ENCODE measurements at places on chromosomes 3 and 15.

GRCh38 chr15:96692826-96693225 is 362.3 kb downstream of the NR2F2 start:
- DNase-seq = no peak

DNA sequence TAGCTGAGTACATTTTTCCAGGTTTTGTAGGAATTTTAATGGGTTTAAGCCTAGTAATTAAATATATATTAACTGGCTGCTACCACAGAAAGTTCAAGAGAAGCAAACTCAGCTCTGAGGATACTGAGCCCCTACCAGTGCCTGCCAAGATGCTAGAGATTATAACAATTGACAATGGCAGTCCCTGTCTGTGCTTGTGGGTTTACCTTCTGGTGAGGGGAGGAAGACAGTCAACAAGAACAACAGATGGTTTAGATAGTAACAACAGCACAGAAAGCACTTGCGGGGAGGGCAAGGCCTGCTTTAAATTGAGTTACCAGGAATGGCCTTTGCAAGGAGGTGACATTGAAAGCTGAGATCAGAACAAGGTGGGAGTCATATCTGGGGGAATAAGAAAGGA is 56.6 kb upstream of the ARHGEF3 start:
- no peak for DNase-seq

DNA sequence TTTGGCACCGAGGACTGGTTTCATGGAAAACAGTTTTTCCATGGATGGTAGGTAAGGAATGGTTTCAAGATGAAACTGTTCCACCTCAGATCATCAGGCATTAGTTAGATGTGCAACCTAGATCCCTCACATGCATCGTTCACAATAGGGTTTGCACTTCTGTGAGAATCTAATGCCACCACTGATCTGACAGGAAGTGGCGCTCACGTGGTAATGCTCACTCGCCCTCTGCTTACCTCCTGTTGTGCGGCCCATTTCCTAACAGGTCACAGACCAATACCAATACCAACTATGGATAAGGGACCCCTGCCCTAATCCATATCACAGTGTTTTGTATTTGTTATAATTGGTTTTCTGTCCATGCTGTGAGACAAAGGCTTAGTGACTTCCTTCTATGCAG is 58.9 kb downstream of the SLMAP start:
- no peak for DNase-seq

DNA sequence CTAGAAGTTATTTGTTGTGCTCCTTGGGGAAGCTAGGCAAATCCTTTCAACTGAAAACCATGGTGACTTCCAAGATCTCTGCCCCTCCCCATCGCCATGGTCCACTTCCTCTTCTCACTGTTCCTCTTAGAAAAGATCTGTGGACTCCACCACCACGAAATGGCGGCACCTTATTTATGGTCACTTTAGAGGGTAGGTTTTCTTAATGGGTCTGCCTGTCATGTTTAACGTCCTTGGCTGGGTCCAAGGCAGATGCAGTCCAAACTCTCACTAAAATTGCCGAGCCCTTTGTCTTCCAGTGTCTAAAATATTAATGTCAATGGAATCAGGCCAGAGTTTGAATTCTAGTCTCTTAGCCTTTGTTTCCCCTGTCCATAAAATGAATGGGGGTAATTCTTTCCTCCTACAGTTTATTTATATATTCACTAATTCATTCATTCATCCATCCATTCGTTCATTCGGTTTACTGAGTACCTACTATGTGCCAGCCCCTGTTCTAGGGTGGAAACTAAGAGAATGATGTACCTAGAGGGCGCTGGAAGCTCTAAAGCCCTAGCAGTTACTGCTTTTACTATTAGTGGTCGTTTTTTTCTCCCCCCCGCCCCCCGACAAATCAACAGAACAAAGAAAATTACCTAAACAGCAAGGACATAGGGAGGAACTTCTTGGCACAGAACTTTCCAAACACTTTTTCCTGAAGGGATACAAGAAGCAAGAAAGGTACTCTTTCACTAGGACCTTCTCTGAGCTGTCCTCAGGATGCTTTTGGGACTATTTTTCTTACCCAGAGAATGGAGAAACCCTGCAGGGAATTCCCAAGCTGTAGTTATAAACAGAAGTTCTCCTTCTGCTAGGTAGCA is 657 bp downstream of the PATL2 start:
- no peak for DNase-seq

- DNase-seq = no peak
Observed at GRCh38 chr3:68056556-68056955, 402.1 kb upstream of the SUCLG2 start.

- peak; percentile 48 for DNase-seq
Observed at GRCh38 chr15:34360298-34360697, 6.7 kb downstream of the LPCAT4 start.

GRCh38 chr3:189967254-189967865 is 153.3 kb downstream of the P3H2 start:
- no peak for DNase-seq

- no peak for DNase-seq
Observed at GRCh38 chr3:157429708-157430107, 6.9 kb upstream of the PTX3 start.

Measured in 8988T (cell line).